SW 1271 (cell line): ENCODE measurements at places on chromosomes 7 and 10.

DNA sequence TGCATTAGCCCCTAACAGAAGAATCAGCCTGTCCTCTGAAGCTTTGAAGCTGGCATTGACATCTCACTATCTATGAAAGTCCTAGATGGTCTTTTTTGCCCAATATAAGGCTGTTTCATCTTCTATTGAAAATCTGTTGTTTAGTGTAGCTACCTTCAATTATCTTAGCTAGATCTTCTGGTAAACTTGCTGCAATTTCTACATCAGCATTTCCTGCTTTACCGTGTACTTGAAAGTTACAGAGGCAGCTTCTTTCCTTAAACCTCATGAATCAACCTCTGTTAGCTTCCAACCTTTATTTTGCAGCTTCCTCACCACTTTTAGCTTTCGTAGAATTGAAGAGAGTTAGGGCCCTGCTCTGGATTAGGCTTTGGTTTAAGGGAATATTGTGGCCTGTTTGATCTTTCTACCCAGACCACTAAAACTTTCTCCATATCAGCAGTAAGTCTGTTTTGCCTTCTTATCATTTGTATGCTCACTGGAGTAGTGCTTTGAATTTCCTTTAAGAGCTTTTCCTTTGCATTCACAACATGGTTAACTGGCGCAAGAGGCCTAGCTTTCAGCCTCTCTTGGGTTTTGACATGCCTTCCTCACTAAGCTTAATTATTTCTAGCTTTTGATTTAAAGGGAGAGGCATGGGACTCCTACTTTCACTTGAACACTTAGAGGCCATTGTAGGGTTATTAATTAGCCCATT lies 32.5 kb downstream of the ARID5B start:
- no peak for DNase-seq

- no peak for DNase-seq
These were observed 187.8 kb downstream of the FAM107B start for GRCh38 chr10:14586901-14587300.

- no peak for DNase-seq
These were observed 648.6 kb upstream of the GRM3 start for GRCh38 chr7:85995101-85995500.

DNA sequence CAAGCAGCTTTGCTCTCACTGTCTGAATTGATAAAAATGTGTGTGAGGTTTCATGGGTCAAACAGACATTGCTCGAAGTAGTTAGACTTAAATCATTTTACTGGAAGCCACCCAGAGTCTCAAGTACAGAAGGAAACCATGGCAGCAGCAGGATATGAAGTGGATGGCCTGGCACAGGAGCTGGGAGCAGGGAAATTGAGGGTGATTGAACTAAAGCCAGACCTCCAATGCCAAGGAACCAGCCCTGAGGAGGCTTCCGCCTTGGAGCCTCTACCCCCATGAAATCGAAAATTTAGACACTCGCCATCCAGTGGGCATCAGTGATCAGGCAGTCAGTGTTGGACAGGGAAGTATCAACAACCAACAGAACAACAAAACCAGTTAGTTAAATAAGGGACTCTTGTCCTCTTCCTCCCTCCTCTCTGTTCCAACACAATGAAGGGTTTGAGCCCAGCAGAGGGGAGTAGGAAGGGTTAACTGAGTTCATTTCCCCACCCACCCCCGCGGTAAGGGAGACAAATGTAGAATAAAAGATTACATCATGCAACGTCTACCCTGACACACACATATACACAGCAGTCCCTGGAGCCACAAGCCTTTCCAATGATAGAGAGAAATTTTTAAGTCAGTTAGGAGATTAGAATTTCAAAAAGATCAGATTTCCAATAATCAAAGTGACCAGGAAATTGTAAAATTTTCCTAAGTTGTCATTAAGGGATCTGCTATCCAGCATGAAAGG lies 156.3 kb downstream of the SLC16A9 start:
- no peak for DNase-seq
